Kidney glomerular epithelial cell (primary cell): ENCODE measurements at places on chromosomes 3 and 15.

- DNase-seq, result no peak
Measured at GRCh38 chr3:61532739-61533500, 28.5 kb upstream of the PTPRG start.

DNA sequence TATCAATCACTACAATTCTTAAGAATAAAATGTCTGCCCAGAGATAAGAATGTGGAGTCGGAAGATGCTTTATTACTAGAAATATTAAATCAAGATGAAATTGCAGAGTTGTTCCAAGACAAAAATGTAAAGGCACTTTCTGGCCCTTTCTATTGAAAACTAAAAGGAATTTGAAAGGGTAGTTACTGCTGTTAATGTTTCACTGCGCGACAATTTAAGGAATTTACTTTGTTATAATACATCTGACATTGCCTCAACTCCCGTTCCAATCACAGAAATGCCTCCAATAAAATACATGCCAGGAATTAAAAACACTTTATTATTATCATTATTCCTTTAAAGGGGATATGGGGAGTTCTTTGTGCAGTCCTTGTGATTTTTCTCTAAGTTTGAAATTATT lies 26.4 kb downstream of the RSL24D1 start:
- peak; percentile 59 for DNase-seq

DNA sequence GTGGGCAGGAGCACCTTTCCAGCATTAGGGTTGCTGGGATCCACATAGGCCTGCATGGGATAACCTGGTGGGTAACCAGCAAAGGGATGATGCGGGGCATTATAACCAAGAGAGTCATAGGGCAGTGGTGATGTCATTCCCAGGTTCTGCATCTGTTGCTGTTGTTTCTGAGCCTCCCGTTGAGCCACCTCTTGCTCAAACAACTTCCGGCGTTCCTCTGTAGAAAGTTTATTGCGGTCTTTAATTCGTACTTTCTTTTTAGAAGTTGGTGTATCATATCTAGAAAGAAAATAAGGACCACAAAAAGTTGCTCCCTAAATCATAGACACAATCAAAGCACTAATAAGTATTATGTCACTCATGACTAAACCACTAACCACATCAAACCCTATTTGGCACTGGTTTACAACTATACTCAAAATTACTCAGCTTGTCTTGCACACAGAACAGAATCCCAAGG lies 77.8 kb downstream of the NBEAL2 start:
- peak; percentile 8 for DNase-seq

- no peak for DNase-seq
Measured at GRCh38 chr3:187292181-187292580, 644 bp upstream of the MASP1 start.
